ENCODE measurements at places on chromosomes 7 and 10.
A peak's percentile ranks its signal among the peaks of the same experiment; 100 is the strongest.

DNA sequence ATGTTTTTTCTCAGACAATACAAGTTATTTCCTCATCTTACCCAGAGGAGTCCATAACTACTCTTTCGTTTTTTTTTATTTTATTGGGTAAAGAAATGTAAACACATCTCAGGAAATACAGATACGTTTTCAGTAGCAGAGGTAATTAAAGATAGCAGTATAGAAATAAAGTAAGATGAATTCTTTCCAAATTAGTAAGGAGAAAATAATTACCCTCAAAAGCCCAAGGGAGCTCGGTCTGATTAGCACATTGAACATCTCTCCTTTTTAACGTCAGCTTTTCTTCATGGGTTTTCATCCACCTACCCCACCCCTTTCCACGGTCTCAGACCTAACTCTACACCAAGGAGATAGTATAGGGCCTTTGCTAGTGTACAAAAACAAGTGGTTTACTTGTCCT lies 294.2 kb downstream of the GRID1 start:
- no peak for DNase-seq

DNA sequence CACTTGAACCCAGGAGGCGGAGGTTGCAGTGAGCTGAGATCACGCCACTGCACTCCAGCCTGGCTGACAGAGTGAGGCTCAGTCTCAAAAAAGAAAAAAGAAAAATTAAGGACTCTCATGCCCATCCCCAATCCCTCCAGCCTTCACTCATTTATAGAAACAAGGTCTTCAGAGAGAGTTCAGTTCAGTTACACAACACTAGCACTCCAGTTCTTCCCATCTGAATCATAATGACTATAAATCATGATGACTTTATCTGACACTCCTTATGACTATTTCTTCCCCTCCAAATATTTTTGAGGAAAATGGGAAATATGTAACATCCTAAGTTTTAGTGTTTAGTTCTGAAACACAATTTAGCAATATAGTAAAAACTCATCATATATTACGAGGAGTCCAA lies 107.4 kb upstream of the LSM8 start:
- no peak for DNase-seq

DNA sequence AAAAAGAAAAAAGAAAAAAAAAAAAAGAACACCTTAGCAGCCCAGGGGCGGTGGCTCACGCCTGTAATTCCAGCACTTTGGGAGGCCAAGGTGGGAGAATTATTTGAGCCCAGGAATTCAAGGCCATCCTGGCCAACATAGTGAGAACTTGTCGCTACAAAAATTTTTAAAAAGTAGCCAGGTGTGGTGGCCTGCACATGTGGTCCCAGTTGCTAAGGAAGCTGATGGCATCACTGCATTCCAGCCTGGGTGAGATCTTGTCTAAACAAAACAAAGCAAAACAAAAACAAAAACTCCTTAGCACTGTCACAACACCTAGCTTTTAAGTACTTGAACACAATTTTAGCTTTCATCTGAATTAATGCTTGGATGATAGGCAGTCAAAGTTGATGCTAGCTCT lies 86.3 kb upstream of the MKLN1 start:
- no peak for DNase-seq

DNA sequence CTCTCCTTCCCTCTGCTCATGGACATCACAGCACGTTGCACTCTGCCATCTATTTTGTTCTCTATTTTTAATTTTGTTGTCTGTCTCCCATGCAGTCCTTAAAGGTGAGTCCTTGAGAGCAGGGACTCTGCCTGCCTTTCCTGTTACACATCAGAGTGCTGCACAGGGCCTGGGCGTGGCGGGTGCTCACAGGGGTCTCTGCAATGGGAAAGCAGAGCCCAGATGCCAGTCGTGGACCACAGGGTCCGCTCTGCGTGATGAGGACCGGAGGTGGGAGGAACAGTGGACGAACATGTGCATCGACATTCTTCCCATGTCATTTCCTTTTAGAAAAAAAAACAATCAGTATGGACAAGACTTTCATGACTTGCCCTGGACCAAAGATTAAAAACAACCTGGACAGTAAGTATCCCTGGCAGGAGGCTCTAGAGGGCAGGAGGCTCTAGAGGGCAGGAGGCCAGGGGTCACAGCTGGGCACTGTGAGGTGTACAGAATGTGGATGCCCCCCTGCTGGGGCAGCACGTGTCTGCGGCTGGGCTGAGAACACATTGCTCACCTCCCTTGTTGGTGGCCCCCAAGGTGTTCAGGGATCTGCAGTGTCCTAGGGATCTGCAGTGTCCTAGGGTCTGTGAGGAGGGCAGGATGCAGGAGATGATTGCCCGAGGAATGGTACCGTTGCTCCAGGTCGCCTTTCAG lies 29.6 kb upstream of the ZNF488 start:
- DNase-seq: no peak

DNA sequence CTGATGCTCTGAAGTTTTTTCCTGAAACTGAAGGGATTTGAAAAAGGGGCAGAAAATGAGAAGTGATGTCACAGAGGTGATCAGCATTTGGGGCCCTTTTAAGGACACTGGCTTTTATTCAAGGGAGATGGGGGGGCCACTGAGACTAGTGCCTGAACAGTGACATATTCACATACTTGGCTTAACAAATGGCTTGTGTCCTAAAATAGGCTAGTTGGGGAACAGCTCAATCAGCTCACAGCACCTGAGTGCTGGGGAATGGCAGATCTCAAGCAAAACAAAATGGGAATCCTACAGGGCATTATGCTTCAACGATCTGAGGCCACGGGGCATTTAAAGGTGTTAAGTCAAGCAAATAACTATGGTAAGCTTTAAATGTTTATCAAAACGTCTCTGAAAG lies 90.1 kb downstream of the UBE2H start:
- DNase-seq: no peak

- DNase-seq: no peak
Measured at GRCh38 chr7:67452516-67453026, 455.9 kb downstream of the TYW1 start.

DNA sequence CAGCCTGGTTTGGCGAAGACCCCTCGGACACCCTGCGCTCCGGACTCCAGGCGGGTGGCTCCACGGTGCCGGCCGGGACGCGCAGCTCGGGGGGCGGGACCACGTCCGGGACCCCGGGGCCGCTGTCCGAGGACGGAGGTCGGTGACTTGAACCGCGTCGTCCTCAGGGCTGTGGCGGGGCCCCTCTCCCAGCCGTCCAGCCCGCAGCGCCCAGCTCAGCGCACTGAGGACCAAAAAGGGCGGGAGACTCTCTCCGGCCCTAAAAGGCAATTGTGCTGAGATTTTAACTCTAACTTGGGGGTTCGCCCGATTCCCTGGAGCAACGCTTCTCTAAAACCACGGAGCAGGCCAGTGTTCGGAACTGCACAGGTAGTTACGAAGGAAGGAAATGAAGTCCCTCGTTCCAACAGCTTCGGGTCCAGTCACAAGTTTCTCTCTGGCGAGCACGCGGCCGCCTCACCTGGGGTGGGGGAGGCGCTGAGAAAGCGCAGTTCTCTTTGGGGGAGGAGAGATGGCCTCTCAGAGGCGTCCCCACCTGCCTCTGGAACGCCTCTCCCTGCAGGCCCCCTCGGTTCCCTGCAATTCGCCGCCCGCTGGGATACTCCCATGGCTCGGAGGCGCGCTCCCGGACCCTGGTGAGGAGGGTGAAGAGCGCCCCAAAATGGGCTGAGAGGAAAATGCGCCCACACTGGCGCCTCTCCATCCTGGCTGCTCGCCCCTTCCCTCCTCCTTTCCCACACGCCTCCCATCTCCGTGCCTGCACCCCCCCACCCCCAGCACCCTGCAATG lies 352.7 kb downstream of the DNAJB6 start:
- no peak for DNase-seq

GRCh38 chr10:75497997-75498883 lies 66.8 kb downstream of the LRMDA start:
- no peak for DNase-seq

DNA sequence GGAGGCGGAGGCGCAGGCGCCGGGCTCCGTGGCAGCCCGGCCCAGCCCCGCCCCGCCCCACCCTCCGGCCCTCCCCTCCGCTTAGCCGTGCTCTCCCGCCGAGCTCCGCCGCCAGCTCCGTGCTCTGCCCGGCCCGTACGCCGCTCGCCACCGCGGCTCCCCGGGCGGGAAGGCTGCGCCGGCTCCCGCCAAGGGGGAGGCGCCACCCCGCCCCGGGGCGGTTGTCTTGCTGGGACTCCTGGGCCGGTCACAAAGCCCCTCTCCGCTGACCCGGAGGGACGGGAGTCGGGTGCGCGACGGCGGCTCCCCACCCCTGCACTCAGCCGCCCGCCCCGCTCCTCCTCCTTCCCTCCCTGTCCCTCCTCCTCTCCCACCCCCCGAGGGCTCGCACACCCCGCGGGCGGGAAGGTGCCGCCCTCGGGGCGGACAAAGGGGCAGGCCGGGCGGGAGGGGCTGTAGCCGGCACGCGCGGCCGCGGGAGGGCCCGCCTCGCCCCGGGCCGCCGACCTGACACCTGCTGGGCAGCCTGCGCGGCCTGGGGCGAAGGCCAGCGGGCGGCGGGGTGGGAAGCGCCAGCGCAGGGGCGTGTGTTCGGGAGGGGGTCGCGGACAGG lies 11.5 kb upstream of the SP8 start:
- DNase-seq: peak; percentile 34

Measured in hematopoietic multipotent progenitor cell treated with erythropoietin and hydrocortisone succinate and interleukin-3 and kit ligand, for 8 days (in vitro differentiated cells).